ENCODE measurements at places on chromosomes 6 and 20. TPM values are rescaled to one million over a fixed set of nuclear protein-coding genes. Genes with fewer than 3 reads are reported as not detected.

LPIN3 gene
- 16.2 TPM for total RNA-seq

XKR7 gene
- not detected for total RNA-seq

CLDN20 gene
- not detected for total RNA-seq

SEMG1 gene
- 0.14 TPM for total RNA-seq

SLC24A3 gene
- total RNA-seq: 8.0 TPM

SNAP25 gene
- total RNA-seq: 10.0 TPM

MYLK4 gene
- 0.46 TPM for total RNA-seq

EIF6 gene
- total RNA-seq: 93.9 TPM

IBTK gene
- 26.5 TPM for total RNA-seq

RPL10A gene
- total RNA-seq: 897 TPM

RGS17 gene
- 3.3 TPM for total RNA-seq

SGK1 gene
- 243 TPM for total RNA-seq

TINAG gene
- not detected for total RNA-seq

CPNE5 gene
- total RNA-seq: 64.5 TPM

PI16 gene
- total RNA-seq: 18.0 TPM

ENPP5 gene
- 45.7 TPM for total RNA-seq

LY6G6C gene
- not detected for total RNA-seq

KIAA0408 gene
- total RNA-seq: 1.5 TPM

AGPAT1 gene
- total RNA-seq: 52.6 TPM

NKAPL gene
- total RNA-seq: 0.14 TPM

MEP1A gene
- not detected for total RNA-seq

ZSCAN12 gene
- total RNA-seq: 5.9 TPM

DEFB132 gene
- 2.2 TPM for total RNA-seq

NKX2-2 gene
- 0.14 TPM for total RNA-seq

FRK gene
- total RNA-seq: 3.2 TPM

OPN5 gene
- total RNA-seq: 0.85 TPM

ZNF311 gene
- total RNA-seq: 4.3 TPM

COL9A3 gene
- total RNA-seq: 6.5 TPM

TRERF1 gene
- 34.8 TPM for total RNA-seq

NCOA3 gene
- 21.6 TPM for total RNA-seq

ETV7 gene
- total RNA-seq: 0.74 TPM

SLC44A4 gene
- 332 TPM for total RNA-seq
